Endothelial cell of umbilical vein (primary cell): ENCODE measurements at places on chromosomes 5 and 9.

GRCh38 chr5:59799668-59800346 lies 93.7 kb downstream of the PDE4D start:
- peak; percentile 82 for DNase-seq

- DNase-seq: no peak
These were observed 32.9 kb upstream of the PSD2 start for GRCh38 chr5:139762615-139763170.

- DNase-seq: no peak
These were observed 960.6 kb upstream of the DMAC1 start for GRCh38 chr9:8760000-8760767.

GRCh38 chr5:21856987-21857386 lies 996.2 kb downstream of the CDH12 start:
- DNase-seq: no peak

- no peak for DNase-seq
These were observed 257.8 kb upstream of the VLDLR start for GRCh38 chr9:2363781-2364180.

DNA sequence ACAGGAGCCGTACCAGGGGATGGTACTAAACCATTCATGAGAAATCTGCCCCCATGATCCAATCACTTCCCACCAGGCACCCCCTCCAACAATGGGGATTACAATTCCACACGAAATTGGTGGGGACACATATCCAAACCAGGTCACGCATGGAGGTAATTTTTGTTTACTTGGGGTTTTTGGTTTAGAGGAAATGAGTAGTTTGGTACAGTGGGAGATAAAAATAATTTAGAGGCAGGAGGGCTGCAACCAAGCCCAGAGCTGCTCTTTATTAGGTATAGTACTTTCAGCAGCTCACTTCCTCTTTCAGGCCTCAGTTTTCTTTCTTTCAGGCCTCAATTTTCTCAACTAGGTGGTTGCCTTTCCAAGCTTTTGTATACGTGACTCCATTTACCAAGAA lies 23.2 kb downstream of the PRUNE2 start:
- no peak for DNase-seq

GRCh38 chr9:82333671-82334070 lies 345.1 kb downstream of the SPATA31D1 start:
- no peak for DNase-seq

DNA sequence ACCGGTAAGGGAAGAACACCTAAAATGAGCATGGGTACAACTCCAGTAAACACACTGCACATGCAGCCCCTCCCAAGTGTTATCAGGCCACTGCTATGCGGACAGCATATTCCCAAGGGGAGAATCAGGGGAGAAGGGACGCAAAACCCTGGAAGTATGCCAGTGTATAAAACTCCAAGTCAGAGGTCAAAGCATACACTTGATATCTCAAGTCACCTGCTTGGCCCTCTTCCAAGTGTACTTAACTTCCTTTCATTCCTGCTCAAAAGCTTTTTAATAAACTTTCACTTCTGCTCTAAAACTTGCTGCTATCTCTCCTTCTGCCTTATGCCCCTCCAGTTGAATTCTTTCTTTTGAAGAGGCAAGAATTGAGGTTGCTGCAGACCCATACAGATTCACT lies 408.1 kb downstream of the HTR1A start:
- DNase-seq: no peak

DNA sequence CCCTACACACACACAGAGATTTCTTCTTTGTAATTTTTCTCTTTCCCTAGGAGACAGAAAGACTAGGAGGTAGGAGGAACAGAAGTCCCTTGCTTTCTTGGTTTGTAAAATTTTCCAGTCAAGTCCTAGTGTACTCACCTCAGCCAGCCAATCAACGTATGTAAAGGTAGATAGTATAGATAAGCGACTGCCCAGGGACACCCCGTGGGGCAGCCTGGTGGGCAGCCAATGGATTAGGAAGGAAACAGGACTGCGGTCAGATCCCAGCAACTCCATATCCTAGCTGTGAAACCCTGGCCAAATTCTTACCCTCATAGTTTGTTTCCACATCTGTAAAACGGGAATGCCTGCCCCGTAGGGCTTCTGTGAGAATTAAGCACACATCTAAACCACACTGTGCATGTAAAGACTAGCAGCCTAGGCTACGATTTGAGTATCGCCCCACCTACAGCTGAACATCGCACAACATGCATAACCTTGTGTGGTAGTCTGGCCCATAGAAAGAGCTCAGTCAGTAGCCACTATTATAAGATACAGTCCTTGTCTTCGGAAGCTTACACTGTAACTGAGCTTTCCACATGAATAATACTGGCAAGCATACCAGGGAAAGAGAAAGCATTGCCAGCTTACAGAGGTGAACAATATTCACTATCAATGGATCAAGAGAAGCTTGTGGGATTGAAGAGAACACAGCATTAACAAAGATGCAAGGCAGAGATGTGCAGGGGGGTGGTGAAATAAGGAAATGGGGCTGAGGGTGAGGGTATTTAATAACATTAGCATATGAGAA lies 353.4 kb upstream of the PANK3 start:
- DNase-seq: no peak

GRCh38 chr5:40485021-40485998 lies 194.4 kb upstream of the PTGER4 start:
- no peak for DNase-seq

- DNase-seq: no peak
These were observed 11.8 kb downstream of the RMI1 start for GRCh38 chr9:83992407-83992806.

- DNase-seq: no peak
These were observed 16.9 kb downstream of the CNTFR start for GRCh38 chr9:34572628-34573027.

DNA sequence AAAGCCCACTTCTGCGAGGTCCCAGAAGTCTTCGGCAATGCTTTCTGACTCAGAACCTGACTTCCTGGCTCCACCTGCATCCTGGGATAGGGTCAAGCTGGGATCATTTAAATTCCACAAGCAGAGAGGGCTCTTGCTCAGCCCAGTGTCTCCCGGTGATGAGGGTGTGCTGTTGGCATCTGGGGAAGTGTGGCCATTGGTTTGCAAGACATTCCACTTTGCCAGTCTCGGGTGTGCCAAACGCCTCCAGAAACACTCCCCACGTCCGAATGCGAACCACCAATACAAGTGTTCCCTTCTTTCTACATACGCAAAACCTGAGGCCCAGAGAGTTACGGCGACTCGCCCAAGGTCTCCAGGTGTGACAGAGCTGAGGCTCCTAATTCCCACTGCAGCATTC lies 43.1 kb upstream of the FCN2 start:
- peak; percentile 6 for DNase-seq

- no peak for DNase-seq
These were observed 96.4 kb downstream of the RFK start for GRCh38 chr9:76297721-76298239.

GRCh38 chr9:83011611-83012010 lies 51.3 kb downstream of the RASEF start:
- DNase-seq: no peak

GRCh38 chr5:172607213-172607793 lies 33.8 kb upstream of the NEURL1B start:
- no peak for DNase-seq

DNA sequence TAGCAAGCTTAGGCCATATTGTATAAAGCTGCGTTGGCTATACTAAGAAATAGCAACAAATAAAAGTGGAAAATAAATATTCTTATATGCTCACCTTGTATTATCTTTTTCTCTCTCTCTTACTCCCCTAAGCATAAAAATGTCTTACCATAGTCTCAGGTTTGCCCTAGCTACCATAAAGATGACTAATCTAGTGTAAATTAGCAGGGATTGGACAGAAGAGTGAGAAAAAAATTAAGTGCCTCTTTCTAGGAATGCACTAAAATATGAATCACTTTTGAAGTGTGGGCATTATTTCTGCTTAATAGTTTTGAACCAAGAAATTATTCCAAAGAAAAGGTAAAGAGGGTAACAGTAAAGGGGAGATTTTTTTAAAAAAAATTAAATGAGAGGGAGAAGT lies 201.3 kb downstream of the HINT1 start:
- no peak for DNase-seq
